Hematopoietic multipotent progenitor cell (in vitro differentiated cells): ENCODE measurements at places on chromosomes 16 and 17.

- no peak for DNase-seq
Observed at GRCh38 chr16:27226476-27226875, 23.1 kb downstream of the KDM8 start.

DNA sequence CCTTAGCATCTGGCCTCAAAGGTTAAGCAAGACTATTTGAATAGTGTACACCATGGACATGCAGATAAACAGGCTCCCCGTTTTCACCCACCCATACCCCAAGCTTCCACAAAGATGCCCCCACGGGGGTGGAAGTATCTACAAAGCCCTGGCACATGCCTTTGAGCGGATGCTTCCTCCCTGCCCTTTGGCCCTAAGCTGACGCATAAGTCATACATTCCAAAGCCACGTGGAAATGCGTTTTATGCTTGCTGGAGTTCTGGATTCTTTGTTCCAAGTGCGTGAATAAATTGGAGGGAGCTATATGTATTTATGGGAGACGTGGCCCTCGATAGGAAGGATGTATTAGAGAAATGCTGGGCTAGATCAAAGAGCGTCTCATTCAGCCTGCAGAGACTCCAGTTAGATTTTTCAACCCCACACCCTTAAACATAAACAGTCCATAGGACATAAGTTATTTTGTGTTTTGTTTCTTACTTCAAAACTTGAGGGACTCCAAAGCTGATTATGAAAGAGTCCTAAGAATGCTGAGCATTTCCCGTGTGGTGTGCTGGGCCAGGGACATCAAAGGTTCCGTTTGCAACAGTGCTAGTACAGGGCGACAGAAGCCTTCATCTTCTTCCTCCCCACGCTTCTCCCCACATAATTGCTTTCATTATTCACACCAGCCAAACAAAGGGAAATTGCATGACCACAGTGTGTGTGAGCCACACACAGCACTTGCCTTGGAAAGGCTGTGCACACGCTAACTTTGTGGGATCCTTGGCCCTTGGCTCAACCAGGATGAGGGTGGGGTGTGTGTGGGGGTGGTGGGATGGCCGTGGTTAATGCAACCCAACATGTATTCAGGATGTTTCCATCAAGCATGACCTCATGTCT is 73.6 kb downstream of the WIPI1 start:
- DNase-seq, result no peak

GRCh38 chr17:40827746-40828453 is 5.5 kb upstream of the KRT10 start:
- no peak for DNase-seq

DNA sequence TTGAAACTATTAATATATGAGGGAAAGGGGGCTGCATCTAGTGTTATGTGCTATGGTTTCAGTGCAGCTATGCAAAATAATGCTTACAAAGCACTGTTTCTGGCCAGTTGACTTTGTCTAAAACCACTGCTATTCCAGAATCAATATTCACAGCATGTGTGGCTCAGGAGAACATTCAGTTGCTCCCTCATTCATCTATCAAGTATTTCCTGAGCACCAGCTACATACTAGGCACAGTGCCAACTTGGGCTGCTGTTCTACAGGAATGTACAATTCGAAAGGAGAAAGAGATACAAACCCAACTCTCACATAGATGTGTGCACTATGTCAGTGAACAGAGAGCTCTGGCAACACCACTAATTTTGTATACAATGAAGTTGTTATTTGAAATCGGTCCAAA is 183.0 kb downstream of the PHKB start:
- no peak for DNase-seq

DNA sequence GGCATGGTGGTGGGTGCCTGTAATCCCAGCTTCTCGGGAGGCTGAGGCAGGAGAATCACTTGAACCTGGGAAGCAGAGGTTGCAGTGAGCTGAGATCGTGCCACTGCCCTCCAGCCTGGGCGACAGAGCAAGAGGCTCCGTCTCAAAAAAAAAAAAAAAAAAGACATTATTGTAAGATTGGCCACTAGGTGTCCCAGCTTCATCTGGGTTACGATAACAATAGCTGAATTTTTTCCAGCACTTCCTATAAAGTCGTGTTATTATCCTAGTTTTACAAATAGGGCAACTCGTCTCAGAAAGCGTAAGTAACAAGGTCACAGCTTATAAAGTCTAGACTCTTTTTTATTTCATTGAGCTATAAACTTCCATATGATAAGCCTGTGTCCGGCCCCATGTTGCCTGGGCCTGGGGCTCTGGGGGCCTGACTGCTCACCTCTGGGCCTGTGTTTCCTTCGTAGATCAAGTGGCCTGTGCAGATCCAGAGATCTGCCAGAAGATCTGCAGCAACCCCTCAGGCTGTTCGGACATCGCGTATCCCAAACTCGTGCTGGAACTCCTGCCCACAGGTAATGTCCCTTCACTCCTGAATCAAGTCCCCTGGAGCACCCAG is 60.5 kb downstream of the SLC5A11 start:
- DNase-seq, result no peak
